ENCODE measurements at places on chromosomes 1 and 21.

GRCh38 chr21:45225041-45225740 is 62.5 kb downstream of the POFUT2 start:
- no peak for DNase-seq

GRCh38 chr1:169443923-169444322 is 16.6 kb upstream of the CCDC181 start:
- DNase-seq: no peak

GRCh38 chr1:184686540-184686939 is 68.1 kb downstream of the EDEM3 start:
- DNase-seq: no peak

DNA sequence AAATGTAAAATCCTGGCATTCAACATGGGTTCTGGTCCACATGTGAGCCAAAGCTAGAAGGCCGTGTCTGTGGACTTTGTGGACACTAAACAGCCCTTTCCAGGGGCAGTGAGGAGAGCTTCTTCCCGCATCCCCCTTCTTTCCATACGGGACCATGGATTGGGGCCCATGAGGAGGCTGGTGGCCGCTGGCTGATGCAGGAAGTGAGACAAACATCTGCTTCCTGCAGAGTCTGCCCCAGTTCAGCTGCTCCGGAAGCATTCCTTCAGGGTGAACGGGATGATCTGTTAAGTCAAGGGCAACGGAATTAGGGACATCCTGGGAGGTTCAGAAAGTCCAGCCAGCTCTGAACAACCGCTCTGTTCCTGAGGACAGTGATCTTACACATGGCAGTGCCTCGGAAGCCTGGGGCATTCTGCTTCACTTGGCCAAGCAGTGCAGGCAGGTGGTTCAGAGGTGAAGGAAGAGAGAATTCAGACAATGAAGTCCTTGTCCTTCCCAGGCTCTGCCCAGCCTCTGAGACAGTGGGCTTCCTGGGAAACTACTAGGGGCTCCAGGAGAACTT is 1.5 kb downstream of the CA6 start:
- DNase-seq: no peak

GRCh38 chr1:228217551-228218344 is 9.9 kb downstream of the OBSCN start:
- no peak for DNase-seq

- no peak for DNase-seq
Measured at GRCh38 chr21:25790122-25790877, 55.5 kb downstream of the GABPA start.

- no peak for DNase-seq
Measured at GRCh38 chr1:36982709-36983108, 51.6 kb downstream of the GRIK3 start.

GRCh38 chr1:223219846-223220610 is 77.0 kb upstream of the TLR5 start:
- no peak for DNase-seq

GRCh38 chr1:18798946-18799345 is 60.5 kb downstream of the TAS1R2 start:
- DNase-seq: no peak

- no peak for DNase-seq
Measured at GRCh38 chr1:81412954-81413353, 387.8 kb upstream of the ADGRL2 start.

DNA sequence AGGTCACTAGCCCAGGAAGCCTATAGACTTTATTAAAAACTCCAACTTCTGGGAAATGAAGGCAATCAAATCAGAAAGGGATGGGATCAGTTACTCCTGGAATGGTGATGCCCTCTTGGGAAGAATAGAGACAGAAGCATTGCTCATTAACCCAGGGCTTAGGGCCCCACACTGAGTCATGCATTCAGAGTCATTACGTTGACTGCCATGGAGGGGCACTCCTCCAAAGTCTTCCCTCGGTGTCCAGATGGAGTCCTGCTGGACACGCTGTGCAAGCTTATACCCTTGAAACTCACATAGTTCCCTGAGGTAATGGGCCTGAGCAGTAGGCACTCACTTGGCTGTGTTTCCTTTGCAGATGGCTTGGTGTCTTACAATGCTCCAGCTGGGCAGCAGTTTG is 35.2 kb upstream of the HSD17B7 start:
- no peak for DNase-seq

- DNase-seq: no peak
Measured at GRCh38 chr1:64574301-64574700, 104.4 kb downstream of the CACHD1 start.
